ENCODE measurements at places on chromosomes 16 and 17.

DNA sequence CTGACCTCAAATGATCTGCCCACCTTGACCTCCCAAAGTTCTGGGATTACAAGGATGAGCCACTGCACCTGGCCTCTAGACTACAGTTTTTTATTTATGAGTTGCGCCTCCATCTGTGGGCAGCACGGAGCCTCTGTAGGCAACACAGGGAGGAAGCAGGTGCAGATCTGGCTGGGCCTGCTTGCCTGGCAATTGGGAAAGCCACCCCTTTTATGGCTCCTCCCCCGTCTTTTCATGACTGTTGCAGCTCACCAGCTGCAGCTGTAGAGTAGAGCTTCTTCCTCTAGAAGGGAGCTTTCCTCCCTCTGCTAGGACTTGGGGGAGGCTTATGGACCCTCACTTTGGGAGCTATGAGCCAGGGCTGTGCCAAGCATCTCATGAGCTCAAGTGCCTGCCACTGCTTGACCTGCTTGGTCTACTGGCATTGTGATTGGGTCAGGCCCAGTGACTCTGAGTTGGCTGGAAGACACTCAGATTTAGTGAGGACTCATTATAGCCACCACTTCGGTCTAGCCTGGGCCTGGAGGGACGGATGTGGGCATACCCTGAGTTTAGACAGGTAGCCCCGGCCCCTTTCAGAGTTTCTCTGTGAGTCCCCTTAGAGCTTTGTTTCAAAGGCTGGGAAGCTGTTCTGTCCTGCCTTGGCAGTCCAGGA, 6.9 kb upstream of the SLC7A6 start:
- no peak for DNase-seq

GRCh38 chr16:76755496-76755895, 435.5 kb upstream of the MON1B start:
- no peak for DNase-seq

DNA sequence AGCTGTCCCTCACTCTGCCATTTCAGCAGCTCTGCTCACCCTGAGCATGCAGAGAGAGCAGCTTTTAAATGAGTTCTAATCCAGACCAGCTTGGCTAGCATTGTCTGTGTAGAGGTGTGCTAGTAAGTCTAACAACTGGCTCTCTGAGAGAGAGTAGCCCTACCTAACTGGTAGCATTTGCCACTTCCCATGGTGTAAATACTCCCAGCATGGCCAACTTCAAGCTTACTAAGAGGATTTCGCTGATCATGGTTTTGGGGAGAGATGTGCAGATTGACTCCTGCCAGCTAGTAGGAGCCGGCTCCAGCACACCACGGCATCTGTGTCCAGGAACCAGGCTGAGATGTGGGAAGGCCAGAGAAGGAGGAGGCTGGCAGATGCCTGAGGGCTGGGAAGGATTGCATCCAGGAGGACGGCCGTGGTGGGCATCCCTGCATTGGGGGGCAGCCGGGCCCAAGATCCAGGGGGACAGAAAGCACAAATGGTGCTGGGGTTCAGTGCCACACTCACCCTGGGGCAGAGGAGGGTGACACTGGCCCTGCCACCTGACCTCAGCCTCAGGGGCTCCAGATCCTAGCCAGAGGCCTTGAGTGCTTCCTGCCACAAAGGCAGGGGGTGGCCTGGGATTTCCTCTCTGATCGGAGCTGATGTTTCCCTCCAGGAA, 394.9 kb upstream of the TNRC6C start:
- no peak for DNase-seq

- no peak for DNase-seq
Measured at GRCh38 chr16:1493746-1494094, 560 bp downstream of the TELO2 start.

DNA sequence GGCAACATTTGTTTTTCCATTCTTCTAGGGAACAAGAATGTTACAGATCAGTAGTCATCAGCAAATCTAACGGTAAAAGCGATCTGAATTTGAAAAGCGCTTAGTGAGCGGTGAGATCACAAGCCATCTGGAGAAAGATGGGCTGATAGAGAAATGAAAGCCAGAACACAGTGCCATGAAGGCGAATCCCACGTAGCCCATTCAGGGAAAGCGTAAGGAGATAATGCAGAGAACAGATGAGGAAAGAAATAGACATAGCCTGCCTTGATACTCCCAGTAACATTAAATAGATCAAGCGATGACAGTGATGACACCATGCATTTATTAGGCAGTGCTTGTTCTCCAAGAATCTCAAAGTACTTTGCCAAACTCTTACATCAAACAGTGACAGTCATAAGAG, 183.1 kb upstream of the PSMD7 start:
- DNase-seq: no peak

GRCh38 chr16:67749436-67750078, 30.4 kb upstream of the GFOD2 start:
- DNase-seq: no peak

DNA sequence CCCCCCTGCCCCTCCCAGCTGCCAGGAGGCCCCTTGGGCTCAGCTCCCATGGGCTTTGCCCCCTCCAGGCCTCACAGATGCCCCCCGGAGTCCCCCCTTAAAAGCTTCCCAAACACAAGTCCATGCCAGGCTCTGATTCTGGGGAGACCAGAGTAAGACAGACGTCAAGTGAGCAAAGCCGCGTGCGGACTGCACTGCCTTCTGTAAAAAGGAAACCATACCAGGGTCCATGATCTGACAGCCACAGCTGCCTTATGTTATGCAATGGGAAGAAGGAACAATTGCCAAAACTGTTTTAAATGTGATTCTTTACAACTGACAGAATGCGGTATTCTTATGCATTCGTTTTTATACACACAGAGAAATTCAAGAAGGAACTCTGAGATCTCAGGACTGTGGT, 17.9 kb upstream of the HEXD start:
- DNase-seq: no peak

- DNase-seq: no peak
Measured at GRCh38 chr17:5952518-5952917, 117.7 kb upstream of the WSCD1 start.

- no peak for DNase-seq
Measured at GRCh38 chr17:48642059-48642842, 16.1 kb upstream of the HOXB9 start.

DNA sequence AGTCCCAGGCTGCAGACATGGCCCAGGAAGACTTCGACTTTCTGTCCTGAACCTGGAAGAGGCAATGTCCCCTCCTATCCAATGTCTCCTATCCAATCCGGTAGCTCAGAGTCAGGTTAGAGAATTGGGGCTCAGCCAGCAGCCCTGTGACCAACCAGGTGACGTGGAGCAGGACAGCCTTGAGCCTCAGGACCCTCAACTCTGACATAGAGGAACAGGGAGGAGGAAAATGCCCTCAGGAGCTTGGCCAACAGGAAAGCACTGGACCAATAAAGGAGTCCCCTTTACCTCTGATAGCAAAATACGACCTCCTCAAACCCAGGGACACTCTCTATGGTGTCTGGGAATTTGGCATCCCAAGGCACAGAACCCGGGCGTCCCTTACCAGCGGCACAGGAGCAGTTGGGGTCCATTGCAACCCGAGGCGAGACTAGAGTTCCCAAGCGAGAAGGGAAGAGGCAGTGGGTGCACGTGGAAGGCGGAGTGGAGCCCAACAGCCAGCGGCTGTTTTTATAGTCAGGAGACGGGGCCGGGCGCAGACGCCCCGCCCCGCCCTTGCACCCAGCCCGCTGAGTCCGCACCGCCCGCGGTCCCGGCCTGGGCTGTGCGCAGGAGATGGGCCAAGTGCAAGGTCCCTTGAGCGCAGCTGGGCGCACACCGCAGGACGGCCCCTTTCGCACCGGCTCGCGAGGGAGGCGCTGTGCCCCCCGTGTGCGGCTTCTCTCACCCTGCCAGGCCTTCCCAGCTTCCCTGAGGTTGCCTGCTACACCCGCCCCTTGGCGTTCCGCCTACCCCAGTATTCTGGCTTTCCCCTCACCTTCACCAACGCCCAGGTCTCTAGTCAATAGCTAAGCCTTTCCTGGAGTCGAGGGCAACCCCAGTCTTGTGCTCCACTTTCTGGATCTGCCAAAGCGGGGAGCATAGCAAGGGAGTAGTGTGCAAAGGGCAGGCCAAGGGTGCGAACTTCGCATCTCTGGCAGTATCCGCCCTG, at the start of gene MT1G:
Gene MT1G (minus strand): TSS at position 485 of the 991 bp plus-strand sequence. CDS start 72 bp downstream, at position 413.
- no peak for DNase-seq

DNA sequence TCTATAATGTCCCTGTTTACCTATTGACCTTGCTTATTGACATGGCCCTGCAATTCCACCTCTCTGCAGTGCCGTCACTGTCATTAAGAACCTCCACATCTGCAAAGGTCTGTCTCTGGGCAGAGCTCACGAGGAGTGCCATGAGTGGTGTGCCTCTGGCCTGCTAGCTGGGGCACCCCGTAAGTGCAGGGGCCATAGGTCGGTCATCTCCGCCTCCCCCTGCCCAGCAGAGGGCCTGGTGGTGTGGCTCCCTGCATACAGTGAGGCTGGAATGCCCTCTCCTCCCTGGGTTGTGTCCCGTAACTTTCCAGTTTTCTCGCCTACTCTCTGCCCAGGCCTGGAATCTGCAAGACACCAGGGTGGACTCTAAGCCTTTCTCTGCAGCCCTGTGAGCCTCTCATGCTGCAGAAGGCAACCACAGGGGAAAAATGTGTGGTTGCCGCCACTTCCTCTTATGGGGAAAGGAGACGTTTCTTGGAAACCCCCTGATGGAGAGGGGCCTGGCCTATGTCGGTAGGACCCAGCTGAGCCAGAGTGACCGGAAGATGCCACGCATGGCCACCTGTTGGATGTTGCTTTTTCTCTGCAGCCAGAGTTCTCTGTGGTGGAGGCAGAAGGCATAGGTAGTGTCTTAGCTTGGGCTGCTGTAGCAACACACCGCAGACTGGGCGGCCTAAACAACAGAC, 2.7 kb upstream of the SNX20 start:
- DNase-seq: no peak

- no peak for DNase-seq
Measured at GRCh38 chr17:77478899-77479298, 338.1 kb downstream of the SEC14L1 start.

GRCh38 chr17:9343516-9343915, 232.1 kb downstream of the STX8 start:
- DNase-seq: no peak

- DNase-seq: no peak
Measured at GRCh38 chr17:28735242-28735722, 6.7 kb downstream of the NEK8 start.

DNA sequence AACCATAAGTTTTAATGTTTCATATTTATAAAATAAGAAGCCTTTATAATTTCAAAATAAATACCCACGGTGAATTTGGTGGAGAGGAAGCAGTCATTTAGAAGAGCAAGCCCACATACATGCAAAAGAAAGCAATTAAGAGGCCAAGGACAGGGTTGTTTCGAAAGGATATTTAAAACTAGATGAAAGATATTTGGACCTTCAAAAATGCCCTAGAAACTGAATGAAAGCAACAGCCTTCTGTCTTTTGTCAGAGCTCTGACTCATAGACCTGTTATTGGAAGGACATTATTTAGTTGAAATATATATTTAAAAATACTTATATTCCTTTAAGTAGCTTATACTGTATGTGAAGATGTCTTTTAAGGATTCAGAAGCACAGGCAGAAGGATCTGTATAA, 8.6 kb upstream of the METTL9 start:
- DNase-seq: no peak

DNA sequence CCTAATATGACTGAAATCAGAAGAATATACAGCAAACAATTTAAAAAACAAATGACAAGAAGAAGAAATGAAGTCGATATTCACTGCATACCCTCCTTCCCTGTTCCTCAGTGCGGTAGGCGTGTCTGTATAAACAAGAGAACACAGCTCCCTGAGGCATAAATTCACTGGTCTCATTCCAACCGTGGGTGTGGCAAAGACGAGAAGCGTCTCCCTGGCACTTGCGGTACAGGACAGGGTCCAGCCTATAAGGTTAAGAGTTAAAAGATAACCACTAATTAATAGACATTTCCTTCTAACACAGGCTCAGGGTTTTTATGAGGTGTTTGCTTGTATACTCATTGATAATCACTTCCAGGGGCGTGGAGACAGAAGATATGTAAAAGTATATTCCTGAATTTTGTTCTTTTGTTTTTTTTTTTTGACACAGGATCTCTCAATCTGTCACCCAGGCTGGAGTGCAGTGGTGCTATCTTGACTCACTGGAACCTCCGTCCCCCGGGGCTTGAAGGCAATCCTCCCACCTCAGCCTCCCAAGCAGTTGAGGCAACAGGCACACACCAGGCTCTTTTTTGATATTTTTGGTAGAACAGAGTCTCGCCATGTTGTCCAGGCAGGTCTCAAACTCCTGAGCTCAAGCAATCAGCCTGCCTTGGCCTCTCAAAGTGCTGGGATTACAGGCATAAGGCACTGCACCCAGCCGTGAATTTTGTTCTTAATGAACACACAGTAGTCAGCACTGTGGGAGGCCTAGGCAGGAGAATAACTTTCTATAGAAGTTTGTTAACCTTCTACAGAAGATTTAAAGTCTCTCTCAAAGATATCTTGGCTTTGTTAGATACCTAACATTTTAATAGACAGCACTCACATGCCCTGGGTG, 59.1 kb upstream of the CLEC18B start:
- DNase-seq: no peak

DNA sequence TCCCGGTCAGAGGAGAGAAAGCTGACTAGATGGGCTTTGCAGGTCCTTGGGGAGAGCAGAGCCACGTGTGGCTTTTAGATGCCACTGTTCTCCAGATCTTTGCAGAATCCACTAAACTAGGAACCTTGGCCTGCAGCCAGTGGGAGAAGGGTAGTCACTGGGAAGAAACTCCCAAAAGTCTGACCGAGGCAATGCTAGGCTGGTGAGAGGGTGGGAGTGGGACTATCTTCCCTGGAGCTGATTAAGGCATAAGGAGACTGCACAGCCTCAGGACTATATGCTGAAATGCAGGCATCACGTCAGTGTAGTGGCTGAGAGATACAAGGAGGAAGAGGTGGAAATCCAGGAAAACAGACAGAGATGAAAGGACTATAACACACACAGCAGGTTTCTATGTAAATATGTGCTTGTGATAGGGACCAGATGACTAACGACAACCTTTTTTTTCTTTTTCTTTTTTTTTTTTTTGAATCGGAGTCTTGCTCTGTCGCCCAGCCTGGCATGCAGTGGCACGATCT, 2.2 kb upstream of the GSDMA start:
- DNase-seq: no peak

DNA sequence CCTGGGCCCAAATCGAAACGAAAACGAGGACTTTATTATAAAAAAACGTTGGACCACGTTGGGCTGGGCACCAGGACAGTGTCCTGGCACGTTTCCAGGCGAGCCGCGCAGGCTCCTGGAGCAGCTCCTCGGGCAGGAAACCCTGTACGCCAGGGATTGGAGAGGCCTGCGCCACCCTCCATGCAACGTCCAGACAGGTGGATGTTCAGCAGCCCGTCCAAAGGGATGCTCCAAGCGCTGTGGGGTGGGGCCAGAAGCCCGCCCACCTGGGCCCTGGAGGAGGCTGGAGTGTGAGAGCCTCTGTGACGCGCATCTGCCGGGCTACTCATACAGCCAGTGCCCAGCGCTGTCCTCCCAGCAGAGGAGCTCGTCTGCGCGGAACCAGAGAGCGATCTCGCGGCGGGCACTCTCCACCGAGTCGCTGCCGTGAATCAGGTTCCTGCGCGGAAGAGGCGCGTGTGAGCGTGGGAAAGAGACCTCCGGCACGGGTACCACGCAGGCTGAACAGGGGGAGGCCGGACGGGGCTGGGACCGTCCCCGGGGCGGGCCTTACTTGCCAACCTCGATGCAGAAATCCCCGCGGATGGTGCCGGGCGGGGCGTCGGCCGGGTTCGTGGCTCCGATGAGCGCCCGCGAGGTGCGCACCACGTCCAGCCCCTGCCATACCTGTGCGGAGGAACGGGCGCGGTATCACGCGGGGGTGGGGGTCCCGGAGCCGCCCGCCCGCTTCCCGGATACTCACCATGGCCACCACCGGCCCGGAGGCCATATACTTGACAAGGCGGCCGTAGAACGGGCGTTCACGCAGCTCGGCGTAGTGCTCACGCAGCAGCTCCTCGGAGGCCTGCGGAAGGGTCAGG, 785 bp downstream of the NME3 start:
- DNase-seq: no peak

GRCh38 chr17:76560036-76560876, 20.4 kb downstream of the PRCD start:
- no peak for DNase-seq

Data from putamen (tissue), 1 donor.